ENCODE measurements at places on chromosomes 4 and X.

DNA sequence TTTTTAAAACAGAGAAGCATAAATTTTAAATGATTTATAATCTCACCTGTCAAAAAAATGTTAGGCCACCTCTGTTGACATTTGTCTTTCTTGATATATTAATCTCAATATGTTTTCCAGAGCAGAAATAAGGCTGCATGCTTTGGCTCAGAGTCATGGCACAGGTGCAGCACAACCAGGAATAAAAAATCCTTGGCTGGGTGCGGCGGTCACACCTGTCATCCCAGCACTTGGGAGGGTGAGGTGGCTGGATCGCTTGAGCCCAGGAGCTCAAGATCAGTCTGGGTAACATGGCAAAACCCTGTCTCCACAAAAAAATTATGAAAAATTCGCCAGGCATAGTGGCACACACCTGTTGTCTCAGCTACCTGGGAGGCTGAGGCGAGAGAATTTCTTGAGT, 18.1 kb downstream of the CPLX1 start:
- no peak for DNase-seq

GRCh38 chr4:102328045-102328444, 17.2 kb downstream of the SLC39A8 start:
- no peak for DNase-seq

GRCh38 chrX:48948589-48948988, 8.8 kb downstream of the OTUD5 start:
- no peak for DNase-seq

DNA sequence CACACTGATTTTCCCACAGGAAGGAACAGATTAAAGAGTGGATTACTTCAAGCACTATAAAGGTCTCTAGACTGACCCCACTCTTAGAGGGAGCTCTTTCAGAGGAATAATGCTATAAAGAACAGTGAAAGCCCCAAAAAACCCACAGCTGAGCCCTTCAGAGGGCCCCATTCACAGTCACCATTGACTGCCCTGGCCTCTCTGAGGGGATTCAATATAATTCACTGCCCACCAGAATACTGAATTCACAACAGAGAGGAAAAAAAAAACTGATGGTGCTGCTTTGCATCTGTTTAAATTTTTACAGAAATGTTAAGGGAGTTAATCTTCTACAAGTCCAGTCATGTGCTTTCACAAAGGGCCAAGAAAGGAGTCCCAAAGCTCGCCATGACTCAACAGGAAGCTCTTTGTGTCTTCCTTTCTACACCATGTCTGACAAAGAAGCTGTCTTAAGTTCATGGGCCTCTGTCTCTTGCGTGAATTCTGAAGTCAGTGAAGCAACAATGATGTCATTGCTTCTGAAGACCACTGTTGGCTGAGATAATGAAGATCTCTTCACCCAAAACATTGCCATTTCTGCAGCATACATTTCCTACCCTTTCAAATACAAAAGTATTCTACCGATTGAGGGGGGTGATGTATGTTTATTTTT, 174.9 kb downstream of the ADAMTS3 start:
- DNase-seq: no peak

Measured in stimulated activated CD4-positive, alpha-beta T cell treated with anti-CD3 and anti-CD28 coated beads, TNF-alpha, amount 100 ng/mL, for 4 hours (primary cell).